ENCODE measurements at places on chromosomes 4 and X. TPM values are rescaled to one million over a fixed set of nuclear protein-coding genes. Genes with fewer than 3 reads are reported as not detected.
A peak's percentile ranks its signal among the peaks of the same experiment; 100 is the strongest.

AMTN gene
- total RNA-seq: 29.6 TPM

DNA sequence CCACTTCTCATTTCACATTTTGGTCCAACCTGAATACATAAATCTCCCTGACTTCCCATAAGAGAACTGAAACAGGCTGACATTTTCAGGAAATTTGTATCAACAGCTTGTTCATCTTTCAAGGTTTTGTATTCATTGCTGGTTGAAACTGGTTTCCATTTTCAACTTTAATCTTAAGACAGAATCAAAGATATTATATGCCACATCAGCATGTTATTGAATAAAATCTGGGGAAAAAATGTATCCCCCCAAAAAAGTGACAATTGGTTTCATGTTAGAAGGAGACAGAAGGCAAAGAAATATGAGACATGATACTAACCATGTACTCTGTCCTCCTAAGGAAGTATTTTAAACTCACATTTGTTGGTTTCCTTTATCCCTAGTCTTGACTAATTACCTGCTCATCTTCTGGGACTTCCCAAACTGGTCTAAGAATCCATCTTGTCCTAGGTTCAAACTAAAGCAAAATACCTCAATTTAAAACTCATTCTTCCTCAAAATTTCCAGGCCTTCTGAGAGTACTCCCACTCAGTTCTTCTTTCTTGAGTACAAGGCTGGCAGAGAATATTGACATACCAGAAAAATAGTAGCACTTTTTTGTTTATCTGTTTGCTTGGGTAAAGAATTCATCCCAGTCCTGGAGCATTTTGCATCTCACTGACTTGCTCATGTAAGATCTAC lies 3.1 kb upstream of the ANTXR2 start:
- DNase-seq: no peak

PRICKLE3 gene
- 2.8 TPM for total RNA-seq

GRCh38 chr4:7423801-7424552 lies 10.8 kb downstream of the PSAPL1 start:
- DNase-seq: no peak

HMGN5 gene
- total RNA-seq: 0.05 TPM

DNA sequence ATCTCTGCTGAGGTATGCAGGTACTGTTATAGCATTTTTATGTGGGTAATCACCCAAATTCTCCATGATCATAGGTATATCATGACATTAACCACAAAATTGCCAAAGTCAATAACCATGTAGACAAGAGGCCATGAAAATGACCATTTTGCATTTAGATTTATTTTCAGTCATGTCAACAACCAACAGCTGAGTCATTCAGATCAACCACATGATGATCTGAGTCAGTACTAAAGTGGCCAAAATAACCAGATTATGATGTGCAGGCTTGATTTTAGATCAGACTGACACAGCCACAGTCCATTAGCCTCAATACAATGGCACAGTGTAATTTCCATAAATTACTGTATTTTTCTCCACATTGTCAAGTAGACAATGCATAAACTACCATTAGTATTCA lies 240.5 kb downstream of the GRIA3 start:
- DNase-seq: peak; percentile 56

ATP11C gene
- 33.3 TPM for total RNA-seq
